ENCODE measurements at places on chromosomes 1 and 21. TPM values are rescaled to one million over a fixed set of nuclear protein-coding genes. Genes with fewer than 3 reads are reported as not detected.
A peak's percentile ranks its signal among the peaks of the same experiment; 100 is the strongest.

- DNase-seq, result no peak
Observed at GRCh38 chr1:75791022-75791421, 5.0 kb downstream of the RABGGTB start.

- DNase-seq, result no peak
Observed at GRCh38 chr1:221363039-221363438, 378.9 kb downstream of the DUSP10 start.

Gene PLA2G2A
- total RNA-seq, result not detected

GRCh38 chr1:100606438-100606837 is 68.5 kb downstream of the GPR88 start:
- peak; percentile 69 for DNase-seq

DNA sequence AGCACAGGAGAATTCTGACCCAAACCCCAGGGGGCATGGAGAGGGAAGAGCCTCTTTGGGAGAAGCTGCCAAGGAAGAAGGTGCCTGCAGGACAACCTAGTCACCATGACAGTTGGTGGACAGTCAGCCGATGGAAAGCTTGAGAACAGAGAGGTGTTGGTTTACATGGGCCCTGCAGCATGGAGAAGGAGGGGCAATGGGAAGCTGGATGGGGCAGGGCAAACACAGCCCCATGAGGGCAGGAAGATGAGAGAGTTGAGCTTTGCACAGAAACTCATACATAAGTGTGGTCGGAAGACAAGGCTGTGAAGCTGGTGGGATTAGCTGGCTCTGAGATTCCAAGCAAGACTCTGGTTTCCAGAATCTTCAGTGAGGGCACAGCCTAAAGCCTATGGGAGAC is 6.6 kb upstream of the SLC5A9 start:
- no peak for DNase-seq

DNA sequence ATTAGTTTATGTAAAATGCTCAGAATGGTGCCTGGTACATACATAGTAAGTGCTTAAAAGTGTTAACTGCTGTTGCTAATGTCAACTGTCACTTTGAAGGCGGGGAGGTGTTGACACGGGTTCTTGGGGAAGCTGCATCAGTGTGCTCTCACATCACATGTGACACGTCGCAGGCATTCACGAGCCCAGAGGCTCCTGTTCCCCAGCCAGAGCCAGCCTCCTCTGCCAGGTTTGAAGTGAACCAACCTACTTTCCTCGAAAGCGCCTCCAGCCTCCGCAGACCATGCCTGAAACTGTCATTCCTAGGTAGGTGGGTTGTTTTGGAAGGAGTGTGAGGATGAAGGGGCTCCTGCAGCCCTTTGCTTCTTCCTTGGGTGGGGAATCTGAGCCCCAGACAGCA is 13.8 kb downstream of the GALNT2 start:
- peak; percentile 61 for DNase-seq

Gene LAMC1
- 201 TPM for total RNA-seq

DNA sequence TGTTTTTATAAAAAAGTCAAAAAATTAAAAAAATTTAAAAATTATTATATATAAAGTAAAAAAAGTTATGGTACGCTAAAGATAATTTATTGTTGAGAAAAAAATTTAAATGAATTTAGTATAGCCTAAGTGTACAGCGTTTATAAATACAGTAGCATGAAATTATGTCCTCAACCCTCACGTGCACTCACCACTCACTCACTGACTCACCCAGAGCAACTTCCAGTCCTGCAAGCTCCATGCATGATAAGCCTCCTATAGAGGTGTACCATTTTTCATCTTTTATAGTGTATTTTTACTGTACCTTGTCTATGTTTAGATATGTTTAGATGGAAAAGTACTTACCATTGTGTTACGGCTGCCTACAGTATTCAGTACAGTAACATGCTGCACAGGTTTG is 5.1 kb downstream of the DISC1 start:
- DNase-seq, result no peak

DNA sequence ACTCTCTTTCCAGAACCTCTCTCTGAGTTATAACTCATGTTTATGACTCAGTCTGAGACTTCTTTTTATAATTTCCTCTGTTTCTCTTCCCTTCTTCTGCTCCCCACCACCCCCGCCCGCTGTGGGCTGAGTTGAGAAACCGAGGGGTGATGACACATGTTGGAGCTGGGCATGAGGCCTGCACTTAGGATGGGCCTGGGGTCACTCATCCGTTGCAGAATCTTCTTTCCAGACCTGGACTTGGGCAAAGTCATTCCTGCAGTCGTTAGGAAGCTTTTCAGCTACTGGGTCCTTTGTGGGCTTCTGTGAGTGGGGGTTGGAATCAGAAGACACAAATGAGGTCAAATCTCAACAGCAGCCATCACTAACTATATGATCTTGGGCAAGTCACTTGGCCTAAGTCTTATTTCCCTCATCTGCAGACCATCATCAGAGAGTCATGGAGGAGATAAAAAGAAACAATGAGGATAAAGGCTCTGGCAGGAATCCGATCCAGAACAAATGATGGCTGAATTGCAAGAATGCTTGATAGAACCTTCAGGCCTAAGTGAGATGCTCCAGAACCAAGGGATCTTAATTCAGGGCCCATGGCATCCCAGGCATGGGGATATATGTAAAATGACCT is 53.4 kb downstream of the RPS6KA1 start:
- DNase-seq, result peak; percentile 78

DNA sequence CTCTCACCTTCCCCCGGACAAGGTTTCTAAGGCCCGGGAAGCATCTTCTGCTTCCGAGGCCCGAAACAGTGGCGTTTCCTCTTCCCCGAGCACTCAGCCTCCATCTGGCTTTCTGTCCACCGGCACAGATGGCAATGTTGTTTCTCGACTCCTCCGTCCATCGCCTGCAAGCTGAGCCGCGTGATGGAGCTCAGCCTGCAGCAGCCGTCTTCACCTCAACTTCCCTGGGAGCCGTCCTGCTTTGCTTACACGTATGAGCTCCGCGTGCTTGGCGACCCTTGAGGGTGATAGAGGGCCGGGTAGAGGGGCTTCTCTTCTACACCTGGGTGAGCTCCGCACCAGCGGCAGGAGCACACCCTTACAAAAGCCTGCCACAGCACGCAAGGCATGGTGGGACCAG is 80.4 kb downstream of the AJAP1 start:
- DNase-seq, result no peak

DNA sequence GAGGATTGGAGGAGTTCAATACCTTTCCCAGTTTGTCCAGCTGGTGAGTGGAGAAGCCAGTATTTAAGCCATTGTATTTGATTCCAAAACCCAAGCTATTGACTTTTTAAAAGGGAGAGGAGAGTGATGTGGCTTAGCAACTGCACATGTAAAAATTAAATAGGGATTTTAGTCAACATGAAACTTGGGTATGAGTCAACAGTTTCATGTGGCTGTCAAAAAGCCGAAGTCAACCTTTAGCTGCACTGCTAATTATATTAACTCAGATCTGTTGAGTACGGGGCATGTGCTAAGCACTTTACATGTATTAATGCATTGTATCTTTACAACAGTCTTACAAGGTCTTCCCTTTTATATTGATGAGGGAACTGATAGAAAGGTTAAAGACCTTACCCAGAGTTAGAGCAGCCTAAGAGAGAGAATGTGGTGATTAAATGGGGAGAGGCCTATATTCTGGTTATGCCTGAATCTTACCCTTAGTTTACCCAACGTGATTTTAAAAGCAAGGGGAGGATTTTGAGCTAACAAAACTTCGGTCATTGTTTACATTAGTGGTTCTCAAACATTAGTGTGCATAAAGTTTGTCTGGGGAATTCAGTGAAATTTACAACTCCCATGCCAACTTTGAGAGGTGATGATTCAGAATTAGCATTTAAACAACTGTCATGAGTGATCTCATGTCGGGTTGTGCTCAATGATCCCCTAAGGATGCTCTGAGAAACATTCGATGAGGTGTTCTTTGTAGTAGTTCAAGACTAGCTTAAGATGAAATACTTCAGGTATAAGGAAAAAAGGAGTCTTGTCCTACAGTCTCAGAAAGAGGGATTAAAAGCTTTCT is 6.9 kb upstream of the SLC35F3 start:
- no peak for DNase-seq

DNA sequence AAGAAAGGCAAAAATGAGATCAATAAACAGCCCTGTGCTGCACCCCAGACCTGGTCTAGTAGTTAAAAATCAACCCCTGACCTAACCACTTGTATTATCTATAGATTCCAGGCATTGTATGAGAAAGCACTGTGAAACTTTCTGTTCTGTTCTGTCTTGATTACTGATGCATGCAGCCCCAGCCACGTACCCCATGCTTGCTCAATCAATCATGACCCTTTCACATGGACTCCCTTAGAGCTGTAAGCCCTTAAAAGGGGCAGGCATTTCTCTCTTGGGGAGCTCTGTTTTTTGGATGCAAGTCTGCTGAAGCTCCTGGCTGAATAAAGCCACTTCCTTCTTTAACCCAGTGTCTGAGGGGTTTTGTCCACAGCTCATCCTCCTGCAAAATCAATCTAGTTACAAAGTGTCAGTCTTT is 24.2 kb upstream of the CD34 start:
- no peak for DNase-seq

DNA sequence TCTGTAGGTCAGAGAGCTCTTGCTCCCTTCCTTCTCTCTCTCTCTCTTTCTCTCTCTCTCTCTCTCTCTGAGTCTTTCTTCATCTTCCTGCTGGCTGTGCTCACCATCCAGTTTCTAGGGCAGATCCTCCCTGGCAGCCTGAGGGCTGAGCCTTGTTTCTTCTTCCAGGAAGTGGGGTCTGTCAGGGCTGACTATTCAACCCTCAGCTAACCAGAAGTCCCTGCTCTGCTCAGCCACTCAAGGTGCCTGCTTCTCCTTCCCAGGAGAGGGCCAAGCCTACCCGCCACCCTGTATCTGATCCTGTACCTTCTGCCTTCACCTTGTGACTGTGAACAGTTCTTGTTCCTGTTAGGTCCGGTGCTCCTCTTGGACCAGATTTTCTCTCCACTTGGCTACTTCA is 107.6 kb upstream of the ETV3 start:
- DNase-seq, result no peak

DNA sequence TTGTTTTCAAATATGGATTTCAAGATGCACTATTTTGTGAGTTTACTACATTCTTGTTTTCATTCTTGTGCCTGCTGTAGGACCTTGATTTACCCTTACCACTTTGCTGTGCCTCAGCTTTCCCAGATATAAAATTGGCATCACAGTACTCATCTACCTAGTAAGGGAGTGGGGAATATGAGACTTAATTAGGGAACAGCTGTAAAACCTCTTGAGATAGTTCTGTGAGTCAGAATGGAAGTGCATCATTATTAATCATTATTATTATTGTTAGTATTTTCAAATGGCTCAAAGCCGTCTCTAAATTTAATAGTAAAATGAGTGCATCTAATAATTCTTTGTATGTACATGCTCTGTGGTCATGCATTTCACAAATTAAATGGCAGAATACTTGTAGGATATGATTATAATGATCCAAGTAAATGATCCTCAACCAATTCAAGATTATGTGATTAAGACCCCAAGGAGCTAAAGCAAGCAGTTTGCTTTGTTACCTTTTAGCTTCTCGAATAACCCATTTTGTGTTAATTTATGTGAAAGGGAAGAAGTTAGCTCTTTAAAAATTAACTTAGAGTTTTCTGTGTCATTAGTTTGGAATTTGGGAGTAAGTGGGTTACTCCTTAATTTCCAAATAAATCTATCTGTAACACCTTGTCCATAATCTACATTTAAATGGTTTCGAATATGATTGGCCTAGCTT is 155.4 kb downstream of the NFIA start:
- DNase-seq, result no peak

- DNase-seq, result peak; percentile 78
Observed at GRCh38 chr1:156385534-156386031, 16.6 kb downstream of the RHBG start.

Gene FCRL1
- not detected for total RNA-seq

GRCh38 chr1:209601809-209602657 is 18.5 kb downstream of the CAMK1G start:
- DNase-seq, result peak; percentile 69

DNA sequence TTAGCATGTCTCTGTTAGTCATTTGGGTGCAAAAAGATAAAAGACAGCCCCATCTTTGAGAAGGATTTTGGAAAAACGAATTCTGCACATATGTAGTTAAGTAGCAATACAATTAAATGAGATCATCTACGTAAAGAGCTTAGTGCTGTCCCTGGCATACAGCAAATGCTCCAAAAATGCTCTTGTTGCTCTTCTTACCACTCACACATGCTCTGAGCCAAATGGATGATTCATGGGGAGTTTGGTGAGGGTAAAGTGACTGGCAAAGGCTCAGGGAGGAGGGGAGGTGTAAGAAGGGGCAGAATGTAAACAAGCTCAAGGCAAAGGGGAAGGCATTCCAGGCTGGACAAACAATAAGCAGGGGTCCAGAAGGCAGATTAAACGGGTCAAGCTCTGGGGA is 191.9 kb downstream of the AK5 start:
- DNase-seq, result peak; percentile 73
